ENCODE measurements at places on chromosomes 12 and 14.

DNA sequence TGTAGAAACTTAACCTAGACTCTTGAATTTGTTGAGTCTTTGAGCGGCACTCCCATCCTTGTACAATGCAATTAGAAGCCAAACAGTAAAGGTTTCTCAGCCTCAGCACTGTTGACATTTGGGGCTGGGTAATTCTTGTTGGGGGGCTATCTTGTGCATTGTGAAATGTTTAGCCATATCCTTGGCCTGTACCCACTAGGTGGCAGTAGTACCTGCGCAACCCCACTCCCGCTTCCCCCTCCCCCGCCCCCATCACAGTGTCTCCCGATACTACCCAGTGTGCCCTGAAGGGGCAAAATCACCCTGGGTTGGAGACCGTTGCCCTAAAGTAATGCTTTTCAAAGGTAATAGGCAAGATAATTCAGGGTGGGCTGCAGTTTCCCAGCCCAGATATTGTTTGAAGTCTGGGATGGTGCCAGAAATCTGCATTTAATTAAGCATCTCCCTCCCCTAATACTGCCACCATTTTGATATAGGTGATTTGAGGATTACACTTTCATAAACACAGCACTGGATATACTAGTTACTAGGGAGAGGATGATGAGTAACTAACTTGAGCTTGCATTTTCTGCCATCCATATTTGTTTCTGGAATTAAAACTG is 1.8 kb downstream of the COX6A1 start:
- peak; percentile 51 for DNase-seq

DNA sequence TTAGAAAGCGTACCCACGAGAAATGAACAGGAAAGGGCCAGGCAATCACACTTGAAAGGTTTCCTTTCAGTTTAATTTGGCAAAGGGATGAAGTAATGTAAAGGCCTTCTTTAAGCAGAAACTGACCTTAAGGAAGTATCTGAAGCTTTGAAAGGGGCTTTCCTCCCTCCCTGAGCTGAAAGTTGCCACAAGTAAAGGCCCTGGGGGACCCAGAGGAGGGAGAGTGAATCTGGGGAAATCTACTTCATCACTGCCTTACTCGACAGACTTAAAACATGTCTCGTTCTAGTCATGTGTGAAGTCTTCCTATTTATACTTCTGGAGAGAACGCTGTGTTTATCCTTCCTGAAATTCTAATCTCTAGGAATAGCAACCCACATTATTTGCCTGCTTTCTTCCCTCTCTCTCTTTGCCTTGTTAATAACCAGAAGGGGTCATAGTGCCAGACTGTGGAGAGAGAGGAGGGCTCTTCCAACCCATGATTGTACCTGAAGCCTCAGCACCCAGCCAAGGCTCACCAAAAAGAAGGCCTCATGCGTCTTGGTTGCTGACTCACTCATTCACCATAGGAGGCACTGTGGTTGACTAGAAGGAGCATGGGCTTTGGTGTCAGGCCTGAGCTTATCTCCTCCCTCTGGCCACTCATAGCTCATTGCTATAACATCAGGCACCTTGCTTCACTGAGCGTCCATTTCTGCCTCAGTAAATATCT is 10.2 kb upstream of the GPX2 start:
- DNase-seq, result no peak

DNA sequence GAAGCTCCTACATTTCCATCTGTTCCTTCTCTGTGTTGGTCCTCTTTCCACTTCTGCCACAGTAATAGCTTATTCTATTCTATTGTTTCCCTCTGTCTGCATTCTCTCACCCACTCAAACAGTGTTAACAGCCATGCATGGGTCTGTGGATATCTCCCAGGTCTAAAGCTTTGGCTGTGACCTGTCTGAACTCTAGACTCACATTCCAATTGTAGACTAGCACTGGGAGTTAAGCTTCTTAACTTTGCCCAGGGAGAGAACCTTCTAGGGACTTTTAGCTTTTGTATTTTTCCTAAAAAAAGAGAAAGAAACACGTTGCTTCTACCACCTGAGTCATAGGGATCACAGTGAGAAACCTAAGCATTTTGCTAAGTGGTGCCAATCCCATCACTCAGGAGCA is 36.7 kb downstream of the PTPRR start:
- DNase-seq, result no peak

GRCh38 chr12:124837958-124838803 is 25.5 kb downstream of the SCARB1 start:
- no peak for DNase-seq

GRCh38 chr12:8446642-8447547 is 8.9 kb upstream of the CLEC6A start:
- no peak for DNase-seq

DNA sequence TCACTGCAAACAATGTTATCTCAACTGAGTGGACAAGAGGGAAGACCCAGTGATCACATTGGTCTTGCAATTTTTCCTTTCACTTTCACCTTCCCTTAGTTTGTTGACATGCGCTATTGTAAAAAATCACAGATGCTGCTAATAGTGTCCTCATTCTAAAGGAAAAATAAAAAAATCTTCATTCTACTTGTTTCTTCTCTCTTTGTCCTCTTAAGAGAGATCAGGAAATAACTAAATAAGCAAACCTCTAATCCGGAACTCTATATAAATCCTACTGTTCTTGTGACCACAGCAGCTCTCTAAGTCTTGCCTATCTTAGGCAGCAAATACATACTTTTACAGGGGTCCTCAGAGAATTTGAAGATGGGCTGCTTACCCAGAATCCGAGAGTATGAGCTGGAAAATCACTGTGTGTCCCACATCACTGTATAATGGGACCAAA is 257.7 kb downstream of the NAV3 start:
- no peak for DNase-seq

GRCh38 chr12:28164644-28165275 is 25.5 kb upstream of the CCDC91 start:
- DNase-seq, result no peak

- DNase-seq, result no peak
Measured at GRCh38 chr14:97776890-97777558, 979.8 kb downstream of the VRK1 start.

DNA sequence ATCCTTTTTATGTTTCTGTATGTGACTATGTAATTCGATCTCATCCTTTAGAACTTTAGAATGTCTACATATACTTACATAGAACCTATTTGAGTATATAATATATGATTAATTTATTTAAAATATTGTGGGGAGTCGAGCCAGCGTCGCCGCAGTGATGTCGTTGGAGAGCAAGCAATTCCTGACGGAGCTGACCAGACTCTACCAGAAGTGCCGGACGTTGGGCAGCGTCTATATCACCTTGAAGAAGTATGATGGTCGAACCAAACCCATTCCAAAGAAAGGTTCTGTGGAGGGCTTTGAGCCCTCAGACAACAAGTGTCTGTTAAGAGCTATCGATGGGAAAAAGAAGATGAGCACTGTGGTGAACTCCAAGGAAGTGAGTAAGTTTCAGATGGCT is 6.4 kb upstream of the CD27 start:
- no peak for DNase-seq

DNA sequence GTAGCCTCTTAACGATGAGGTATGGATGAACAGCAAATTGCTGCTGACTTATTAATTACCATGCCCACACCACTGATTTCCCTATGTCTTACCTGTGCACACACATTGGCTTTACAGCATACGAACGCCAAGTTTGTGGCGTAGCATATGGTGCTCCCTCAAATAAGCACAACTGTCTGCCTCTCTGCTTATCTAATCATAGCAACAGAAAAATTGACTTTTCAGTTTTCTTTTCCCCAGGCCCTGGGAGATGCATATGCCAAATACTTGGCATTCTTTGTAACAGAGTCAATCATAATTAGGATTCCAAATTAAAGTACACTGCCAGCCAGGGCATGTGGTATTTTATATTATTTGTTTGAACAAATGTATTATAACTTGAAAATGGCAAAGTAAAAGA is 625.5 kb downstream of the DIO2 start:
- DNase-seq, result no peak

DNA sequence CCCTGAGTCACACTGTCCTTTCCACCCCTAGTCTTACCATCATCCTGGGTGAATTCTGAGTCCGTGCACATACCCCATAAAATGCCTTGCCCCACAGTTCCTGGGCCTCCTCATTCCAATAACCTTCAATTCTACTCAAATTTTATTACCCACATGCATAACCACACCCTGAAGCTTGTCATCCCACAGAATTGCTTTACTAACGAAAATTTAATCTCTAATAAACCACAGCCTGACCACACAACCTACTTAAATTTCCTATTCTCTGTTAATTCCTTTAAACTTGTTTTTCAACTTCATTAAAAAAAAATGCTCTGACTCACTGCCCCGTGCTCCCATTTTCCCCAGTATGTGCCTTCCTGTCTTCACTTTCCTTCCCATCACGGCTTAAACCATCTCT is 205.9 kb downstream of the PHLDA1 start:
- no peak for DNase-seq

Data from activated naive CD8-positive, alpha-beta T cell treated with anti-CD3 and anti-CD28 coated beads, Interleukin-2, amount 50 U/mL, for 16 hours (primary cell).